Natural killer cell (primary cell): ENCODE measurements at places on chromosomes 12 and 14. TPM values are rescaled to one million over a fixed set of nuclear protein-coding genes. Genes with fewer than 3 reads are reported as not detected.

GRCh38 chr14:51677266-51677665 is 25.6 kb downstream of the FRMD6 start:
- H3K4me3 ChIP-seq: no peak overlapping the region
- DNase-seq: no peak
- H3K27ac ChIP-seq: no peak overlapping the region
- no peaks in the 10 kb centered on the region for H3K36me3 ChIP-seq
- H3K27me3 ChIP-seq: peaks cover 6% of the 10 kb centered on the region

DNA sequence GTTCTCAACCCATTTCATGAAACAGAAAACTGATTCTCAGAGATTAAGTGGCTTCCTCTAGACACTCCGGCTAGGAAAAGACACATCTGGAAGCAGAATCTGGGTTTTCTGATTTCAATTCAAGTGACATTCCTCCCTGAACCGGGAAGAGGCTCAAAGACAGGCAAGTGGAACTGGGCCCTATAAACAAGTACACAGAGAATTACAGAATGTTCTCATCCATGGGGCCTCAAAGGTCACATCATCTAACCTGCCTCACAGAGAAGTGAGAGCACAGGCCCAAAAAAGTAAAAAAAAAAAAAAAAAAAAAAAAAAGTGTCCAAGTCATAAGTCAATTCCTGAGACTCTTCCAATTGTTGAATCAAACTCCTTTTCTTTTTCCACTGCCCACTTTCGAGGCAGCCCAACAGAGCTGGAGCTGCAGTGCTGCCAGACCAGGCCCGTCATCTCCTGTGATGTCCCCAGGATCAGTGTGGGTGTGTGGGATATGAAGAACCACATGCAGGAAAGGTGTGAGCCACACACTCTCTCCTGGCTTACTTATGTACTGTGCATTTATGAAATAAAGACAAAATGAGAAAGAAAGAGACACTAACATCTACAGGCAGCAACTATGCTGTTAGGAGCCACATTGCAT is 2.8 kb upstream of the KRT1 start:
- no peaks in the 10 kb centered on the region for H3K36me3 ChIP-seq
- no peak for DNase-seq
- no peak overlapping the region for H3K4me3 ChIP-seq
- H3K4me1 ChIP-seq: peaks cover 17% of the 10 kb centered on the region
- no peak overlapping the region for H3K27ac ChIP-seq
- peaks cover 3% of the 10 kb centered on the region for H3K27me3 ChIP-seq

GRCh38 chr12:65409726-65410125 is 131.2 kb downstream of the MSRB3 start:
- H3K4me3 ChIP-seq: no peak overlapping the region
- H3K27me3 ChIP-seq: no peaks in the 10 kb centered on the region
- no peaks in the 10 kb centered on the region for H3K36me3 ChIP-seq
- H3K4me1 ChIP-seq: no peaks in the 10 kb centered on the region

DNA sequence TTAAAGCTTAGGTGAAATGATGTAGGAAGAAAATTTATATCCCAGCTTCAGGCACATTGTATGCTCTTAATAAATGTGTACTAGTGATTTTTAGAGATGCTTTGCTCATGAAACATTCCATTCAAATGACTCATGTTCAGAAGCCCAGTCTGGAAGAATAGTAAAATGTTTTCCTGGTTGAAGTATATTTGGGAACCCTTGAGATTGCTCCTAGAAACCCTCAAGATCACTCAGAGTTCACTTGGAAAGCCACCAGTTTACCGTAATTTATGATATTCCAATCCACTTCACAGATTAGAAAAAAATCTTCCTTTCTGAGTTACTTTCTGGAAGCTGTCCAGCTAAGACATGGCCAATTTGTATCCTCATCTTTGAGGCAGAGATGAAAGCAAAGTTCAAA is 186.4 kb downstream of the SYT10 start:
- no peak overlapping the region for H3K27ac ChIP-seq
- no peaks in the 10 kb centered on the region for H3K27me3 ChIP-seq
- DNase-seq: no peak
- H3K36me3 ChIP-seq: no peaks in the 10 kb centered on the region

DNA sequence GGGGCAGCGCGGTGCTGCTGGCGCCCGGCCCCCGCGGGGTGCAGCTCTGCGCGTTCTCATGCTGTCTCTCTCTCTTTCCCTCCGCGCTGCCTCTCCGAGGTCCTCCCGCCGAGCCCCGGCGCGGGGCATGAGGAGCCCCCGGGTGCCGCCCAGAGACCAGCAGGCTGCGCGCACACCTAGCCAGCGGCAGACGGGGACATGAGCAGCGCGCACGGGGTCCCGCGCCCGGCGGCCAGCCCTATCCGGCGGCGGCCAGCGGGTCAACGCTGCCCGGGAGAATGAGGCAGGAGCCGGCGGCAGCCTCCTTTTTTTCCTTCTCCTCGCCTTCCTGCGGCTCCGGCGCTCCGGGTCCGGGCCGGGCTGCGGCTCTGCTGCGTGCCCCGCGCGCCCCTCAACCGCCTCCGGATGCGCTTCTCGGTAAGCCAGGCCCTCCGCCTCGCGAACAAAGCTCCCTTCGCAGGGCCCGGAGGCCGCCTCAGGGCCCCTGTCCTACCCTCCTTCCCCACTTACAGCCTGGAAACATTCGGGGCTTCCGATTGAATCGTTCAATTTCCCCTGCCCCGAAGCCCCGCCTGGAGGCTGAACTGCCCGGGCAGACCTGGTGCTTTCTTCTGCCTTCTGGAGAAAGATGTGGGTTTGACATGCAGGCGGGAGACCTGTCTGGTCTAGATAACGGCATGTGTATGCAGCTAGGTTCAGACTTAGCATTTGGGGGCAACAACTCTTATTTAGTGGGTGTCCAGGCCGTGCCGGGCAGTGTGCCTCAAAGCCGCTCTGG is at the start of gene TUNAR:
Gene TUNAR (plus strand): TSS at position 72 of the 778 bp plus-strand sequence.
- H3K4me1 ChIP-seq: no peaks in the 10 kb centered on the region
- no peaks in the 10 kb centered on the region for H3K36me3 ChIP-seq
- no peak within 1 kb of the TSS for H3K4me3 ChIP-seq
- no peak within 1 kb of the TSS for H3K27ac ChIP-seq
- peaks cover 3% of the 10 kb centered on the region for H3K27me3 ChIP-seq

GRCh38 chr14:99192028-99192621 is 79.9 kb downstream of the BCL11B start:
- no peak overlapping the region for H3K4me3 ChIP-seq
- H3K36me3 ChIP-seq: no peaks in the 10 kb centered on the region
- peak overlapping the region; percentile 44 for H3K27ac ChIP-seq
- H3K27me3 ChIP-seq: no peaks in the 10 kb centered on the region
- peak; percentile 74 for DNase-seq
- peaks cover 60% of the 10 kb centered on the region for H3K4me1 ChIP-seq

- no peaks in the 10 kb centered on the region for H3K36me3 ChIP-seq
- H3K27me3 ChIP-seq: no peaks in the 10 kb centered on the region
- no peak overlapping the region for H3K27ac ChIP-seq
- H3K4me3 ChIP-seq: no peak overlapping the region
Observed at GRCh38 chr12:1870086-1870485, 48.4 kb downstream of the CACNA2D4 start.

GRCh38 chr14:69663300-69663643 is 51.9 kb downstream of the SUSD6 start:
- no peak for DNase-seq
- H3K4me3 ChIP-seq: no peak overlapping the region
- no peaks in the 10 kb centered on the region for H3K27me3 ChIP-seq
- peak overlapping the region; percentile 11 for H3K27ac ChIP-seq
- H3K4me1 ChIP-seq: peaks cover 47% of the 10 kb centered on the region
- H3K36me3 ChIP-seq: peaks cover 23% of the 10 kb centered on the region

DNA sequence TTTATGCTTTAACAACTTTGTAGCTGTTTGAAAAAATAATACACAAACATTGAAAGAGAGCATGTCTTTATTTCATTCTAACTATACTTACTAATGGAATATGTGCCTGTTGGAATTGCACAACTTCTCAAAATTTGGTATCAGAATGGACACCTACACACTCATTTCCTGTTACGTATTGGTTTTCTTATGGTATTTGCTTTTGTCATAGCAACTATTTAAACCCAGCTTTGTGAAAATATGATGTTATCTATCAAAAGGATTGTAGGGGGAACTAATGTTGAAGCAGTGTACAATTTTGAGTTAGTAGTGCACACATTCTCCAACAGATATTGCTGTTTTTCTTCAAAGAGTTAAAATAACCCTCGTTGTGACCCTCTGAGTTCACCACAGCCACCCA is 52.6 kb downstream of the RBMS2 start:
- H3K36me3 ChIP-seq: no peaks in the 10 kb centered on the region
- no peaks in the 10 kb centered on the region for H3K27me3 ChIP-seq
- DNase-seq: no peak
- no peak overlapping the region for H3K4me3 ChIP-seq
- H3K27ac ChIP-seq: no peak overlapping the region

- no peaks in the 10 kb centered on the region for H3K36me3 ChIP-seq
- no peak for DNase-seq
- no peak overlapping the region for H3K4me3 ChIP-seq
- no peak overlapping the region for H3K27ac ChIP-seq
- no peaks in the 10 kb centered on the region for H3K4me1 ChIP-seq
- no peaks in the 10 kb centered on the region for H3K27me3 ChIP-seq
Observed at GRCh38 chr12:21169878-21170472, 39.0 kb downstream of the SLCO1B1 start.

GRCh38 chr12:47967461-47968321 is 4.3 kb downstream of the TMEM106C start:
- H3K4me3 ChIP-seq: no peak overlapping the region
- DNase-seq: no peak

GRCh38 chr14:89435892-89436656 is 19.0 kb upstream of the FOXN3 start:
- peak overlapping the region; percentile 54 for H3K27ac ChIP-seq
- peaks cover 49% of the 10 kb centered on the region for H3K4me1 ChIP-seq
- peak; percentile 40 for DNase-seq
- H3K36me3 ChIP-seq: no peaks in the 10 kb centered on the region
- H3K27me3 ChIP-seq: no peaks in the 10 kb centered on the region
- H3K4me3 ChIP-seq: no peak overlapping the region

GRCh38 chr14:34232790-34233189 is 229.2 kb downstream of the SPTSSA start:
- H3K36me3 ChIP-seq: no peaks in the 10 kb centered on the region
- peaks cover 1% of the 10 kb centered on the region for H3K27me3 ChIP-seq
- no peak for DNase-seq
- H3K4me1 ChIP-seq: no peaks in the 10 kb centered on the region
- H3K4me3 ChIP-seq: no peak overlapping the region

GRCh38 chr12:79058342-79058741 is 193.8 kb downstream of the SYT1 start:
- DNase-seq: no peak
- no peaks in the 10 kb centered on the region for H3K27me3 ChIP-seq
- H3K27ac ChIP-seq: no peak overlapping the region

- H3K36me3 ChIP-seq: no peaks in the 10 kb centered on the region
- DNase-seq: no peak
Observed at GRCh38 chr12:66848967-66849366, 170.1 kb upstream of the GRIP1 start.

- DNase-seq: no peak
- H3K4me1 ChIP-seq: peaks cover 4% of the 10 kb centered on the region
- H3K4me3 ChIP-seq: no peak overlapping the region
- no peaks in the 10 kb centered on the region for H3K36me3 ChIP-seq
- H3K27ac ChIP-seq: no peak overlapping the region
Observed at GRCh38 chr12:96131230-96131788, 62.9 kb upstream of the ELK3 start.

DNA sequence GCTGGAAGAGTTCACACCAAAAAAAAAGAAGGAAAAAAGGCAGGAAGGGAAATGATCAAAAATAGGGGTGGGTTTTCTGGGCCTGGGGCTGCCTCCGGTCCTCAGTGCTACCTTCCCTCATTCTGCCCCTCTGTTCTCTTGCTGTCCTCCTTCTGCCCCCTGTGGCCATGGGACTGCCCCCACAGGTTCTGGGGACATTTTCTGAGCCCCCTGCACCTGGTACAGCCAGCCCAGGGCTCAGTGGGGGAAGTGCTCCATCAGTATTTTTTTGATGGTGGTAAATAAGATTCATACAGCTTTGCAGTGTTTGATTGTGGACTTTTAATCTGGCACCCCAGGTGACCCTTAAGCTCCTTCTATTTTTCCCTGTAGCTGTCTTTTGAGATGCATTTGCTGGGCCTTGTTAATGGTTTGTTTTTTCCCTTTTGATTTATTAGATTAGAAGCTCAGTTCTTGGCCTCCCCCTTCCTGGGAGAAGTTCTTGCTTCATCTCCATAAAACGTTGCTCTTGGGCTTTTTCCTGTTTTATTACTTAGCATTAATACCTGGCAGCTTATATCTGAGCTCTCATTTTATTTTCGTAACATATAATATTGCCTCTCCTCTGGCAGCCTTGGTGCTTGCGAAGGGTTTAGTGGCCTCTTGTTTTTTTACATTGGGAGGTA is 43.1 kb downstream of the CHST11 start:
- no peak overlapping the region for H3K4me3 ChIP-seq
- peaks cover 66% of the 10 kb centered on the region for H3K4me1 ChIP-seq
- H3K36me3 ChIP-seq: no peaks in the 10 kb centered on the region
- DNase-seq: no peak
- H3K27me3 ChIP-seq: no peaks in the 10 kb centered on the region
- H3K27ac ChIP-seq: no peak overlapping the region

- no peak overlapping the region for H3K27ac ChIP-seq
- no peak for DNase-seq
- no peaks in the 10 kb centered on the region for H3K27me3 ChIP-seq
- H3K4me1 ChIP-seq: no peaks in the 10 kb centered on the region
Observed at GRCh38 chr14:104341532-104342434, 203.4 kb downstream of the KIF26A start.

GRCh38 chr14:65704850-65705249 is 292.3 kb downstream of the FUT8 start:
- H3K36me3 ChIP-seq: no peaks in the 10 kb centered on the region
- no peak for DNase-seq
- no peak overlapping the region for H3K4me3 ChIP-seq
- no peaks in the 10 kb centered on the region for H3K4me1 ChIP-seq

DNA sequence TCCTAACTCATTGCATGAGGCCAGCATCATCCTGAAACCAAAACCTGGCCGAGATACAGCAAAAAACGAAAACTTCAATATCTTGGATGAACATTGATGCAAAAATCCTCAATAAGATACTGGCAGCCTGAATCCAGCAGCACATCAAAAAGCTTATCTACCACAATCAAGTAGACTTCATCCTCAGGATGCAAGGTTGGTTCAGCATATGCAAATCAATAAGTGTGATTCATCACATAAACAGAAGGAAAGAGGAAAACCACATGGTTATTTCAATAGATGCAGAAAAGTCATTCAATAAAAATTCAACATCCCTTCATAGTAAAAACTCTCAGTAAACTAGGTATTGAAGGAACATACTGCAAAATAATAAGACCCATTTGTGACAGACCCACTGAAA is 56.5 kb upstream of the PPFIA2 start:
- H3K27me3 ChIP-seq: no peaks in the 10 kb centered on the region
- no peaks in the 10 kb centered on the region for H3K4me1 ChIP-seq
- no peak overlapping the region for H3K27ac ChIP-seq
- H3K4me3 ChIP-seq: no peak overlapping the region

The TGM1 gene
- total RNA-seq: 4.7 TPM

The INHBC gene
- total RNA-seq: 0.35 TPM

The RTL1 gene
- total RNA-seq: not detected

The ZNF705A gene
- not detected for total RNA-seq

The CPNE6 gene
- total RNA-seq: not detected

The NKX2-1 gene
- total RNA-seq: not detected

The C12orf54 gene
- not detected for total RNA-seq

The CCDC184 gene
- total RNA-seq: 6.2 TPM

The SSPN gene
- total RNA-seq: 0.95 TPM

The NELL2 gene
- 15.3 TPM for total RNA-seq

The CMA1 gene
- 0.63 TPM for total RNA-seq

The PZP gene
- not detected for total RNA-seq
